Right renal cortex interstitium (tissue), 3 donors: ENCODE measurements at places on chromosomes 2 and 18.

DNA sequence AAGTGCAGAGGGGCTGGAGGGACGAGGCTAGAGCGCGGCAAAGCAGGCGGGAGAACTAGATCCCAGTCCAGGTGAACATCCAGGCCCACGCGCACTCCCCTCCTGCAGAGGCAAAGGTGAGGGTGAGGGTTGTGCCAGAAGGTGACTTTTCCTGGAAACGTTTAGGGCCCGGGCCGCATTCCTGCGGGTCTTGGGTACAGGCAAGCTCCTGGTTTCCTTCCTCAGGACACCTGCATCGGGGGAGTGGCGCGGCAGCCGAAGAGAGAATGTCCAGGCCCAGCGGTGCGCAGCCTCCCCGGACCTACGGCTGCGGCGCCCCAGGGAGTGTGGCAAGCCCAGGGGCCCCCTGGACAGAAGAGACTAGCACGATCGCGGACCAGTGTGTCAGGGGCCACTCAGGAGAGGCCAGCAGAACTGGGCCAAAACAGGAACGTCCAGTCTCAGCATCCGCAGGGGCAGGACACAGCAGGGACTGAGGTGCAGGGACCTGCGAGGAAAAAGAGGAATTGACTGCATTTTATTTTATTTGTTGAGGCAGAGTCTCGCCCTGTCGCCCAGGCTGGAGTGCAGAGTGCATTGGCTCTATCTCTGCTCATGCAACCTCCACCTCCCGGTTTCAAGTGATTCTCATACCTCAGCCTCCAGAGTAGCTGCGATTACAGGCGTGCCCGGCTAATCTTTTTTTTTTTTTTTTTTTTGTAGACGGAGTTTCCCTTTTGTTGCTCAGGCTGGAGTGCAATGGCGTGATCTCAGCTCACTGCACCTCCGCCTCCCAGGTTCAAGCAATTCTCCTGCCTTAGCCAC lies 8.7 kb upstream of the IMPA2 start:
- no peak for DNase-seq

DNA sequence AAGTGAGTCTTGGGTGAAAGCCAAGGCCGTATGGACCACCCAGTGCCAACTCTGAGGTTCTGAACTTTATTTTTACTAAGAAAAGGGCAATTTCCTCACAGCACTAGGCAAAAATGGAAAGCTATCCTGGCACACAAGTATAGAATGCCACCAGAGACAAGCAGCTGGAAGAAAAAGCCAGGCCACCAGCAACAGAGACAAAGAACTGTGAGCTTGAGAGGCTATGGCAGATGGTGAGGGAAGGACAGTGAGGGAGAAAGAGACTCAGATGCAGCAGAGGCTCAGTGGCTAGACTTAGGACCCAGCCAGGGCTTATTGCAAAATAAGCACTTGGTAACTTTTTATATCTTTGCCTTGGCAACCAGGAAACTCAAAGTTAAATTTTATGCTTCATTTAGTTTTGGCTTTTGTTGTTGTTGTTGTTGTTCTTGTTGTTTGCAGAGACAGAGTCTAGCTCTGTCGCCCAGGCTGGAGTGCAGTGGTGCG lies 78.0 kb upstream of the BZW1 start:
- no peak for DNase-seq

- DNase-seq: no peak
Observed at GRCh38 chr2:5519286-5519685, 172.9 kb upstream of the SOX11 start.

DNA sequence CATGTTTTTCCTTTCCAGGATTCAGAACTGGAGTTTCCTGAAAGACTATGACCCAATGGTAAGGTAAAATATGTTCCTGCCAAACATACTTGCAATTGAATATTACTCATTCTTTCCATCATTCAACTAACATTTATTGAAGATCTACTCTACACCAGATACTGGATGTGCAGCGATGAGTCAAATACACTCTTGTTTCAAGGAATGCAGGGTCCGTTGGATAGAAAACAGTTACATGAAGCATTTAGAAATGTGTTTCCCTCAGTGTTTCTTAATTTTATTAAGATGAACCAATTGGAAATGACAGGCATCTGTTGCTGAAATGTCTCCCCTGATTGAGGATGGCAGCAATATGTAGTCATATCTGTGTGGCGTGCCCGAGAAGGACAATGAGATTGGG lies 14.8 kb upstream of the SLC66A3 start:
- DNase-seq: no peak

DNA sequence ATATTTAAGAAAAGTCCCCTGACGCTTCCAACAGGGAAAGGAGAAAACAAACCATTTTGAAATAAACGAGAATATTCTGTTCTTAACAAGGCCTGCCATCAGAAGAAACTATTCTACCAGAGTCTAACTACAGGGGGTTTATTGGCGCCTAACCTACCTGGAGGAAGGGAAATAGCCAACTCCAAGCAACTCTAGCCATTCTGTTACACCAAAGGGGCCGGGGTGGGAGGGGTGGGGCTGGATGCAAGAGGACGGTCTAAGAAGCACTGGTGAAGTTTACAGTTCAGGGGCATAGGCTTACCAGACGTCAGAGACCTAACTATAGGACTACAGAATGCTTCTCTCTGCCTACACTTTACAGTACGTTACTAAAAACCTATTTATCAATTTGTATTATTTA lies 60.5 kb upstream of the GALNT5 start:
- no peak for DNase-seq

DNA sequence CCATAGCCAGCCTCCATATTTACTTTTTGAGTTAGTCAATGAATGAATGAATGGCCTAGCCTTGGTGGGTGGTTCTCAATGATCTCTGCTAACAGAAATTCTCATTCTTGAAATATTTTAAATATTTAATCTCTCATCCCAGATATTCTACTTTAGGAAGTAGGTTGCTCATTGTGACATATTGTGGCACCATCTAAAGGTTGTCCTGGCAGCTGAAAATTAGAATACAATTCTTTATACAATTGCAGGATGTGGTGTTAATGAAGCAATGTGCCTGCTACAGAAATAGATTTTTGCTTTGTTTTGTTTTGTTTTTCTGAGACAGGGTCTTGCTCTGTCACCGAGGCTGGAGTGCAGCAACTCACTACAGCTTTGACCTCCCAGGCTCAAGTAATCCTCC lies 35.8 kb downstream of the SCG2 start:
- no peak for DNase-seq

- no peak for DNase-seq
Observed at GRCh38 chr2:171529914-171530313, 7.6 kb downstream of the CYBRD1 start.

GRCh38 chr2:180367815-180368214 lies 360.7 kb upstream of the CWC22 start:
- DNase-seq: no peak

GRCh38 chr2:144515696-144516410 lies 4.1 kb downstream of the ZEB2 start:
- DNase-seq: no peak
